ENCODE measurements at places on chromosomes 13 and 19.

DNA sequence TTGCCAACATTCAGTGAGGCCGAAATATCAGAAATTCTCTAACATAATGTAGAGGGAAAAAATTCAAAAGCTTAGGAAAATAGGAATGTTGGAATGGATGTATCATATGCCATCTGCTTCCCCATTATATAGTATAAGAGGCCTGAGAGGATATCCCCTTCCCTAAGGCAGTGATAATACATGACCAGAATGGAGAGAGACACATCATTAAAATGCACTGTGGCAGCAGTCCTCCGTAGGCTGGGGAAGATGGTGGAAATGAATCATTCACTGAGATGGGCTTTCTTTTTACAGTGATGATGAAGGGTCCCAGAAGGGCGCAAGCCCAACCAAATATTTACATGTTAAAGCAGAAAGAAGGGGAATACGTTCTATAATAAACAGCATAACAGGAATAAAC lies 799.1 kb upstream of the SPRY2 start:
- DNase-seq = no peak

DNA sequence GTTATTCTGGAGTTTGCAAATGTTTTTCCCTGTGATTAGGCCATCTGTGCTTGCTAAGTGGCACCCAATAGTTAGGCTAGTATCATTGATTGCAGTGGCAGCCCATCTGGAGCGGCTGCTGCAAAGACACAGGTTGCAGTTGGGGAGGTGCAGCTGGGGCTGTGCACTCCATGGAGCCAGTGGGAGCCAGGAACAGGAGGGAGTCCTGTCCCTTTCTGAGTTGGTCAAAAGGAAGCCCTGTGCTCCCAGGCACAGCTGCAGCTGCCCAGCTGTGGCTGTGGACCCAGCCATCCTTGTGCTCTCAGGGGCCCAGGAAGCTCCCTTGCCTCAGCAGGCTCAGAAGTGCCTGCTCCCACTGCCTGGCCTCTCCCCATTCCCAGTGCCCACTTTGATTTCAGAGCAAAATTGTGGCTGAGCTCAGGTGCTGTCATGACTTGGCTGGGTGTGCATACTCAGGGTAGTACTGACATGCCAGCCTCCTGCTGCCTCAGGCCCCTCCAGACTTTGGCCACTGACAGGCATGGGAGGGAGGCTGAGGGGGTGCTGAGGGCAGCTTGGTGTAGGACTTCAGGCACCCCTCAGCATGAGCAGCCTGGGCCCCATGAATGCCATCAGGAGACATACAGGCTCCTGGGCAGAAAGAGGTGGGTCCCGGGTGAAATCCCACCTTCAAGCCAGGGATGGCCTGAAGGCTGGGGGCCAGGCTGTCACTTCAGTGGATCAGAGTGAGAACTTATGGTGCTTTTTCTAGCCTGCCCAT lies 270.6 kb downstream of the PCDH20 start:
- no peak for DNase-seq

DNA sequence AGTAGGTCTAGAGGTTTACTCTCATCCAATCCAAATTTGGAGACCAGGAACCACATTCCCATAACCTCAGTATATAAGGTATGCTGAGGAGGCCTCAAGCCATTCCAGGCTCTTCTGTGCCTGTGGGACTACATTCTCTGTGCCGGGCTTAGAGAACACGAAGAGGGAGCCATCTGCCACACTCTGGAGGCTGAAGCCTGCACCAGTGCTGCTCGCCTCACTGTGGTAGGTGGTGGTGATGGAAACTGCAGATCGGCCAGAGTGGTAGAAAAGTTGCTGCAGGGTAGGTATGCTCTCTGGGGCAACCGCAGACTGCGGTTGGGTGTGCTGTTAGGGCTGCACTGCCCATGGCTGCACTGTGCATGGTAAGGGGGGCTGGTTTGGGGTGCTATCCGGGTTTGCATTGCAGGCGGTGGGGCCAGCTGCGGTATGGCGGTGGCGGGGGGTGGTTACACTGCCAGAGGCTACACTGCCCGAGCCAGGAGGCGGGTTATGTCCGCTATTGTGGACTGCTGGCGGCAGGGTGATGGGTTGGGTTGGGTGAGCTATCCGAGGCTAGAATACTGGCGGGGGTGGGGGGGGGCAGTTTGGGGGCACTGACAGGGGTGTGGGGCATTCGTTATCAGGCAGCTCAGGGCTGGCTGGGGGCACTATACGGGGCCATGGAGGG lies 145.0 kb downstream of the TNFRSF19 start:
- DNase-seq = no peak

DNA sequence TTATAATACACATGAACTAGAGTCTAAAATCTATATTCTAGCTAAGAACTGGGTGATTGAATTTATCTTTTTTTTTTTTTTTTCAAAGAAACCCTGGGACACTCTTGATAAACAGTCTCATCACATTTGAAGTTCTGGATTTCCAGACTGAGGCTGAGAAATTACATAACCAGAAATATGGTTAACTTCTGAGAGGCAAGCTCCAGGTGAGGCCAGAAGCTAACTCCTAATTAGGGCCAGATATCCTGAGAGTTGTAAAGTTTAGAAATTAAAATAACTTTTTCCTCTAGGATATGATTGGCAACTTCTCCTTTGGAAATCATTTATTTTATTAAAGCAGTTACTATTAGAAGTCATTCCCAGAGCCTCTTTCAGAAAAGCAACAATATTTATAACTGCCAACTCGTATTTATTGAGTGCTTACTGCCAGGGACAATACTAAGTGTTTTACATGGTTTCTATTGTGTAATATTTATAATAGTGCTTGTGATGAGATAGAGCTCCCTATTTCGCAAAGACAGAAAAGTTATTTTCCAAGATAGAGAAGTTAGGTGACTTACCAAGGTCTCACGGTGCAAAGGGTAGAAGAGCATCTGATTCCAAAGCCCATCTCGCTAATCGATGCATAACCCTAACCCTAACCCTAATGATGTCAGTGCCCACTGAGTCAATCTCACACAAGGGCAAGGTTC lies 187.7 kb downstream of the DCT start:
- DNase-seq = no peak

DNA sequence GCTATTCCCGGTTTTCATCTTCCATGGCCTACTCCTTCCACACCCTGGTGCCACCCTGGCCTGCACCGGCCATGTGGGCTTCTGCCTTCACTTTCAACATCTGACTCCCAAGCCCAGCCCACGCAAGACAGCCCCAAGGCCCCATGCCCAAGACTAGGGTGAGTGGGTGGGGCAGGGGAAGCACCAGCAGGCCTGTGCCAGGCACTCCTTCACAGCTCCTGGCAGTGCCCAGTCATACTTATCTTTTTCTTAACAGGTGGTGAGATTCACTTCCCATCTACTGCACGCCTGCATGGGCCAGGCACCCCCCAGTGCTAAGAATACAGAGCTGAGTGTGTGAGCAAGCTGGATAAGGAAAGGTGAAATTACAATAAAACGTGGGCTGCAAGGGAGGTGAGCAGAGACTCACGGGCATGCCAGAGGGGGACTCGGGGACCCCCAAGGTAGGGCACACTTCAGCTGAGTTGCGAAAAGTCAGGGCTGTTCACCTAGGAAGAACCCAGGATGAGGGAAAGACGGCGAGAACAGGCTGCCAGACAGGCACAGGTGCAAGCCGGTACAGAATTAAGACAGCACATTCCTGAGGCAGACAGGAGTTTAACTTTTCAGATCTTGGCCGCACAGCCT lies 55.7 kb downstream of the COL4A1 start:
- no peak for DNase-seq
